ENCODE measurements at places on chromosomes 2 and 18. TPM values are rescaled to one million over a fixed set of nuclear protein-coding genes. Genes with fewer than 3 reads are reported as not detected.

The NCKAP1 gene
- 120 TPM for total RNA-seq

The SLC9A4 gene
- total RNA-seq, result not detected

The PDE11A gene
- 1.5 TPM for total RNA-seq

The SH3YL1 gene
- total RNA-seq, result 53.1 TPM

DNA sequence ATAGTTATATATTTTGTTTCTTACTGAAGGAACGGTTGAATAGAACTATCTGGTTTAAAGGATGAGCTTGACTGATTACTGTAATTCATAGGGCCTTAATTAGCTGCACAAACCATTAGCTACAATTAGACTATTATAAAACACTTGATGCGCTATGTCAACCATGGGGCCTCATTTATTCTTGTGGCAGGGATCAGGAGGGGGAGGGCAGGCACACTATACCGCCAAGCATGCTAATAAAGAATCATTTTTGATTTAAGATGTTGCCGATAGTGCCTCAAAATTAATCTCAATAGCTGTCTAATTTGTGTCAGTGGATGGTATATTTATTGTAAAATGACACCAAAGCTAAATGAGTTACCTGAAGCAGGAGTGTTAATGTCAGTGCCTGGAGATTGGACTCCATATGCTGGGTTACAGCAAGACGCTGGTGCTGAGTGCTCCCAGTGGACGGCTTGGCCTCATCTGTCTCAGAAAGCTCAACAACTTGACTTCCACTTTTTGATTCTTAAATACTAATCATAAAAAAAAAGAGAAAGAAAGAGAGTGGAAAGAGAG lies 1007.0 kb upstream of the CELF4 start:
- no peaks in the 10 kb centered on the region for H3K4me1 ChIP-seq
- DNase-seq, result no peak
- no peak overlapping the region for H3K27ac ChIP-seq
- no peaks in the 10 kb centered on the region for H3K36me3 ChIP-seq

GRCh38 chr2:238075397-238075796 lies 14.6 kb downstream of the SCLY start:
- DNase-seq, result no peak
- no peaks in the 10 kb centered on the region for H3K4me1 ChIP-seq
- H3K4me3 ChIP-seq, result no peak overlapping the region
- H3K27ac ChIP-seq, result no peak overlapping the region
- no peaks in the 10 kb centered on the region for H3K27me3 ChIP-seq

DNA sequence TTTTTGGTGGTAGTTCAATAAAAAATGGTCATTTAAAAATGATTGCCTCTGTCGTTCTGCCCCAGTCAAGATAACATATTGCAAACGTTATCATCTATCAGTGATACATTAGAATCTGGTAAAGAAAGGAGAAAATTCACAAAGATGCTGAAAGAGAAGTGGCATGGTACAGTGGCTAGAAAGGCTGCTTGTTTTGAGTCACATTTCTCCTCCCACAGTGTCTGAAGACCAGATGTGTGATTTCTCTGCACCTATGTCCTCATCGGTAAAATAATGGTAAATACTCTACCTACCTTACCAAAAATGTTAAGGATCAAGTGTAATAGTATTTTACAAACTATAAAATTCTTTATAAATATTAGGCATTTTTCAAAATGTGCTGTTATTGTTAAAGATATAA lies 76.1 kb upstream of the NOSTRIN start:
- H3K27ac ChIP-seq, result no peak overlapping the region
- no peak for DNase-seq
- no peak overlapping the region for H3K4me3 ChIP-seq
- H3K36me3 ChIP-seq, result no peaks in the 10 kb centered on the region

- no peak for DNase-seq
- H3K27me3 ChIP-seq, result no peaks in the 10 kb centered on the region
- no peak overlapping the region for H3K4me3 ChIP-seq
- no peaks in the 10 kb centered on the region for H3K36me3 ChIP-seq
Measured at GRCh38 chr2:95019572-95019971, 5.9 kb upstream of the MAL start.

DNA sequence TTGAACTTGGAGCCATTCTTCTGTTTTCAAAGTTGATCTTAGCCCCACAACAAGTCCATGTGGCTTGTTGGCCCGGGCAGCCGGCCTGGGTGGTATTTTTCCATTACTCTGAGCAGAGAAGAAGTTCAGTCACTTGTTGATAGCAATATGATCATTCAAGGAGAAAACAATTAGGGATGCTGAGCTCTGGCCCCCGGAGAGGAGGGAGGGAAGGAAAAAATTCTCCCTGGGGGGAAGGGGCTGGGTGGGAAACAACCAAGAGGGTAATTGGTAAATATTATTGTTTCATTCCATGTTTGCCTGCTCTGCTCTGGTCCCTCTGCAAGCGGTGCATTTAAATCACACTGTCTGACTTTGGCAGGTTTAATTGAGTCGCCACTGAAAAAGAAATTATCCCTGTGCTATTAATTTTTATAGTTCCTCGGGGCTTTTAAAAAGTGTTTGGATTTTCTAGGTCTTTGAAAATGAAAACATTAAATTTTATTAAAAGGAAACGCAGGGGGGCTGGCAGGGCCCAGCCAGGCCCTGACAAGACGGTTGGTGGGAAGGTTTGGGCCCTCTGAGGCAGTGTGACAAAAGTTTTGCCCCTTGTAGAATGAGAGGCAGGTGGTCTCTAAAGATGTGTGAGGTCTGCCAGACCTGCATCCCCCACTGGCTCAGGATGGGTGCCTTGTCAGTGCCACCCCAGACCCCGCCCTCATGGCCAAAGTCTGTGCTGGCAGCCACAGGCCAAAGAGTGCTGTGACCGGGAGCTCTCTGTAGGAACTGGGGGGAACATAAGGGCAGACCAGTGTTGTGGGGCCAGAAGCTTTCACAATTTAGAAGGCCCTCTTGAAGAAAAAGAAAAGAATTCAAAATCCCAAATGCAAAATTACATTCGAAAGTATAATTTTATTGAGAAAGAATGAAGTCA lies 52.5 kb upstream of the SLC14A2 start:
- no peaks in the 10 kb centered on the region for H3K27me3 ChIP-seq
- no peaks in the 10 kb centered on the region for H3K4me1 ChIP-seq
- no peak overlapping the region for H3K4me3 ChIP-seq

DNA sequence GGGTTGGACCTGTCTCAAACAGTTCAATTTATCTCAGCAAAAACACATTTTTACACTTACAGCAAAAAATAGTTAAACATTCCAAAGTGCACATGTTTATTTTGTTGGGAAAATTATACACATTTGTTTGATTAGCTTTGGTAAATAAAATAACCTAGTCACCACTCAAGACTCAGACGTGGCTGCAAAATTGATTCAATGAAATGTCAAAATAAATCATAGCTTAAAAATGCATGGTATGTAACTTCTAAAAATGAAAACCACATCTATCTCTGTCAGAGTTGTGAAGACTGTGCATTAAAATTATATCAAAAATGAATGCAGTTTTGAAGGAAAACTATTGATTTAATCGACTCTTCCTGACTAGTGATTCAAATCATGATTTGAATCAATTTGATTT lies 56.7 kb downstream of the GALNT14 start:
- no peak overlapping the region for H3K4me3 ChIP-seq
- H3K36me3 ChIP-seq, result no peaks in the 10 kb centered on the region
- H3K4me1 ChIP-seq, result no peaks in the 10 kb centered on the region
- H3K27me3 ChIP-seq, result no peaks in the 10 kb centered on the region
- DNase-seq, result no peak

DNA sequence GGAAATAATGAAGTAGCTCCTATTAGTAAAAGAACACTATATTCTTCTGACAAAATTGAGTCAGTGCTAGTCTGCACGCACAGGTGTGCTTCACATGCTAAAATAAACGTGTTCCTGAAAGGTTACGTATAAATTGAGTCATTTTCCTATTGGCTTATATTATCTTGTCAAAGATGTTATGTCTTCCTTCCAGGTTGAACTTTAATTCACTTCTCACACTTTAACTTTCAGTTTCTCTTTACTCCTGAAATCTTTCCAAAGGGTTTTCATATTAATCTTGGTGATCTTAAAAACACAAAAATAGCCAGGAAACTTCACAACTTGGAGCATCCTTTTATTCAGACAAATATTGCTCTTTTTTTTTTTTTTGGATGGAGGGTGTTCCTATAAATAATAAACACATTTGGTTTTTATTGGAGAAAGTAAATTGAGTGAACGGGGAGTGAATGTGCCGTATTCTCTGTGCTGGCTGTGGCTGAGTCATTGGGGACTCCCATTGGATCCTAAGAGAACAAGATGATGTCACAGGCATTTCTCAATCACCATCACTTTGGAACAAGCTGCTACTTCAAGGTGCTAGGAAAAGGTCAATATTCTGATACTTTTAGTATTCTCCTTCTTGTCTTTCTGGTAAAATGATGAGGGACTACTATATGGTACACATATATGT lies 150.2 kb upstream of the SPATS2L start:
- no peaks in the 10 kb centered on the region for H3K27me3 ChIP-seq
- peak overlapping the region; percentile 25 for H3K4me3 ChIP-seq
- H3K36me3 ChIP-seq, result no peaks in the 10 kb centered on the region
- no peak for DNase-seq

GRCh38 chr18:23405636-23406035 lies 47.5 kb upstream of the RIOK3 start:
- H3K36me3 ChIP-seq, result no peaks in the 10 kb centered on the region
- no peak for DNase-seq
- no peak overlapping the region for H3K4me3 ChIP-seq
- no peaks in the 10 kb centered on the region for H3K27me3 ChIP-seq
- H3K4me1 ChIP-seq, result peaks cover 6% of the 10 kb centered on the region

- no peaks in the 10 kb centered on the region for H3K27me3 ChIP-seq
- no peak overlapping the region for H3K4me3 ChIP-seq
- H3K36me3 ChIP-seq, result no peaks in the 10 kb centered on the region
- DNase-seq, result no peak
Measured at GRCh38 chr2:89837962-89838625, 1146.6 kb downstream of the RPIA start.

- no peaks in the 10 kb centered on the region for H3K36me3 ChIP-seq
- H3K27ac ChIP-seq, result no peak overlapping the region
- H3K4me3 ChIP-seq, result no peak overlapping the region
- H3K4me1 ChIP-seq, result no peaks in the 10 kb centered on the region
- H3K27me3 ChIP-seq, result no peaks in the 10 kb centered on the region
Measured at GRCh38 chr2:119711352-119711751, 32.4 kb downstream of the TMEM177 start.
